ENCODE measurements at places on chromosomes 6 and 20.

DNA sequence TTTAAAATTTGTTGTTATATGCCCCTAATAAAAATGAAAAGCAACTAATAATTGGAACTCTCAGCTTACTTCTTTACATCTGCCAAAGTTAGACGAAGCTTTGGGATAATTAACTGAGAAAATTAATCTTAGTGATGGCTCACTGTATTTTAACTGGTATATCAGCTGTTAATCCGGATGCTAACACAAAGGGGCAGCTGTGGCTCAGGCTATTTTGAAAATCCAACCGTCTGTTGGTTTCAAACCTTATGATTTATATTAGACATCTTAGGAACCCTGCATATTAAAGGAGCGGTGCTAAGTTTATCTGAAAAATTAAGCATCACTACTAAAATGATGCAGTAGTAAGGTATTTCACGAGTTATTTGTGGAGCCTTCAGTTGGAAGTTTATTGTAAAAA is 96.6 kb downstream of the AKAP7 start:
- no peak for DNase-seq

DNA sequence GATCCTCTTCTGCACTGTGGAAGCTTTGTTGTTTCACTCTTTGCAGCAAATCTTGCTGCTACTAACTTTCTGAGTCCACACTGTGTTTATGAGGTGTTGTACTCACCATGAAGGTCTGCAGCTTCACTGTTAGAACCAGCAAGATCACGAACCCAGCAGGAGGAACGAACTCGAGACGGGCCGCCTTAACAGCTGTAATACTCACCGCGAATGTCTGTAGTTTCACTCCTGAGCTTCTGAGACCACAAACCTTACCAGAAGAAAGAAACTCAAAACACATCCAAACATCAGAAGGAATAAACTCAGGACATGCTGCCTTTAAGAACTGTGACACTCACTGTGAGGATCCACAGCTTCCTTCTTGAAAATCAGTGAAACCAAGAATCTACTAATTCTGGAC is 48.1 kb upstream of the MBOAT1 start:
- no peak for DNase-seq

- DNase-seq: no peak
Measured at GRCh38 chr20:24698706-24699206, 229.3 kb downstream of the SYNDIG1 start.

GRCh38 chr6:137094411-137095008 is 49.7 kb upstream of the IL20RA start:
- peak; percentile 44 for DNase-seq

DNA sequence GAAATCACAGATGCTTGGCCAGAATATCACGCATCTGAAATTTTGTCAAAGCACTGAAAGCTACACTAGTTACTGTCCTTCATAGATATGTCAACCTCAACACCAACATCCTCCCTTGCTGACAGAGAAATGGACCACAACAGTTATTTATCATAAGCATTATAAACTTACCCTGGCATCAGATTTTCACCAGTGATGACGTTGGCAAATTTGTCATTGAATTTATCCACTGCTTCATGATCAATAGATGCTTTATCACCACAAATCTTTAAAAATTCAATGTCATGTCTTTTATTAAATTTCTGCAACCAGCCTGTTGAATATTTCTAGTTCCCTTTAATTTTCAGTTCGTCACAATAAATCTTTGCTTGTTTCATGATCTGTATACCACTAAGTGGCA is 205.7 kb downstream of the GJA1 start:
- no peak for DNase-seq

DNA sequence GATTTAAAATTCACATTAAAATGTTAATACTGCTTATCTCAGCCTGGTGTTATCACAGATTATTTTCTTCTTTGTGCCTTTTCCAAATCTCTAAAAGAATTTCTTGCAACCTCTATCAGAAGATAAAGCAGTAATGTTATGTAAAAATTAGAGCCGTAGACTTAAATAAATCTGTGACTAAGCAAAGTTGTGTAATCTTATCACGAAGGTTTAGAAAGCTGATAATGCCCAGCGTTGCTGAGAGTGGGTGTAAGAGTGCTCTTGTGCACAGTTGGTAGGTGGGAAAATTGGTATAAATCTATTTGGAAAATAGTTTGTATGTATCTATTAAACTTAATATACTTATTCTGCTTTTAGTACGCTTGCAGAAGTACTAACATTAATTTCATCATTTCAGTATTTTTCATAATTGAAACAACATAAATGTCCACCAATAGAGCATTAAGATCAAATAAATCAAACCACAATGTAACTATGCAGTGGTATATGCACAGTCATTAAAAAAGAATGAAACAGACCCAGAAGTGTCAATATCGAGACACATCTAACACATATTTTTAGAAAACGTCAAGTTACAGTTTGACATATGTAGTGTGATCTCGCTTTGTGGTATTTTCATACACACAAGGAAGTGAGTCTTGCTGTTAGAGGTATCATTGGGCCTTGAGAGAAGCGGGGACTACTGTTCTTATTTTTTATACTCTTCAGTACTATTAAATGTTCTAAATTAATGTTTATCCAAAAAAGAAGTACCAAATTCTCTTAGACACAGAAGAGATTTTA is 54.4 kb upstream of the PBOV1 start:
- DNase-seq: no peak

DNA sequence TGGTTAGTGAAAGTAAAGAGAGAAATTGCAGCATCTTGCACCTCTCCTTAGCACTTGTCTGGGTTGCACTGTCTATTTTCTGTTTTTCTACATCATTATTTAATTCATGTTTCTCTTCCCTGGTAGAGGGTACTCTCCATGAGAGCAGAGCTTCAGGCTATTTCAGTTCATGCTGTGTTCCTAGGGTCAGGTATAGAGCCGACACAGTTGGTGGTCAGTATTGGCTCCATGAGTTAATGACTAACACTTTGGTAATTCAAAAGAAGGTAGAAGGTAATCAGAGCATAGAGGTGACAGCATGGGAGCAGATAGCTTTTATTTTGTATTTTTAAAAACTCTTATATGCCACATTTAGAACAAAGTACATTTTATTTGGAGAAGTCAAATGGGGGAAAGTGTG is 42.7 kb downstream of the RIMS1 start:
- no peak for DNase-seq

DNA sequence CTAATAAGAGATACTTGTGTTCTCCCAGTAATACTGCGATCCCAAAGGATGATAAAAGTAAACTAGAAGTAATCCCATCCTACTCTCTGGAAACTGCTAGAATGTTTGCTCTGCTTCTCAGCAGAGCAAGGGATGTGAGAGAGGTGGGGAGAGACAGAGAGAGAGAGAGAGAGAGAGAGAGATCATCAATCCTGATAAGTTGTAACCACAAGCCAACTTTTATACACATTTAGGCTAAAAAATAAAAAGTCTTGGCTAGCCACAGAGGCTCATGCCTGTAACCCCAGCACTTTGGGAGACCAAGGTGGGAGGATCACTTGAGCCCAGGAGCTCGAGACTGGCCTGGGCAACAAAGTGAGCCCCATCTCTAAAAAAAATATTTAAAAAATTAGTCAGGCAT is 16.0 kb upstream of the TRIM38 start:
- no peak for DNase-seq

DNA sequence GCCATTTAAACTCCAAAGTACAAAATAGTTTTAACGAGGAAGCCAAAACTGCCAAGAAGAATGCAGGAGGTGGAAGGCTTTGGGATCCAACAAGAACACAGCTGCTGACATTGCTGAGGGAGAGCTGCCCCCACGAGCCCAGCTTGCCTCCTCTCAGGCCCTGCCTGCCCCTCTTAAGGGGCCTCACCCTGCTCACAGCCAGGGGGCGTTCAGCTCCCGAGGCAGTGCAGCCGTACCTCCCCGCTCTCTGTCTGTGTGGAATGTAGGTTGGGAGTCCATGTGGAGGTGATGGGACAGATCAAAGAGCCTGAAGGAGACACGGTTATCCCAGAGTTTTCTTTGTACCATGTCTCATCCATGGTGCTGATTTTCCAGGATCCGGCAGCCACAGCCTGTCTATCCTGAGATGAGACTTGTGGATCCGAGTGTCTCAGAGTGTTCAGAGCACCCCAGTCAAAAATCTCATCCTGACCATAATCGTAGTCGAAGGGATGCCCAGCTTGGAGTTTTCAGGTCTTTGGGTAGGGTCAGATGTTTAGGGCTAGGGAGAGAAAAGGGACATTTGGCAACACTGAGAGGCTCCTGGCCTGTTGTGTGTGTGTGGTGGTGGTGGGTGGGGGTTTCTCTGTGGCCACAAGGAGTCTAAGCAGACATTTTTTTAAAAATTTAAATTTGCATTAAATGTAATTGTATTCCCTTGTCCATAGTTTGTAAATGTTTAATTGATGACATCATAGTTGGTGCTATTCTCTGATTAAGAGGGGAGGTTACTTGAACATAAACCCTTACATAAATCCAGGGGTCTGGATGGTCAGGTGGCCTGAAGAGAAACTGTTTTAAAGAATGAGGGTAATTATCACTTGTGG is 111.4 kb upstream of the CLDN20 start:
- no peak for DNase-seq

DNA sequence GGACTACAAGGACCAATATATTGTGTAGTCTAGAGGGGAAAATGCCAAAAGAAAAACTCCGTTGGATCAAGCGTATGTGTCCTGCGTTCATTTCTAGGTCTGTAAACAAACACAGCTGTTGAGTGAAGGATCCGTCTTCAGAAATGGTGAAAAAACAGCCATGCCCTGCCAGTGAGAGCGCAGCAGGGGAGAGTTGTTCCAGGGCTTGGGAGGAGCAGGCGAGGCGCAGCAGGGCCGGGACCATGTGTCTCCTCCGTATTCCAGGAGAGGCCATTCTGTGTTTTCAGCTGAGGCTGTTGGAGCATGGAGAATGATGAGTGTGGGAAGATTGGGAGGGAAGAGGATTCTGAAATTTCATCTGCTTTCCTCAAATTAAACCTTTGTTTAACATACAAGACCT is 38.0 kb downstream of the BMP6 start:
- no peak for DNase-seq
